Muscle of back (tissue), 13 donors: ENCODE measurements at places on chromosomes 5 and 9.
A peak's percentile ranks its signal among the peaks of the same experiment; 100 is the strongest.

DNA sequence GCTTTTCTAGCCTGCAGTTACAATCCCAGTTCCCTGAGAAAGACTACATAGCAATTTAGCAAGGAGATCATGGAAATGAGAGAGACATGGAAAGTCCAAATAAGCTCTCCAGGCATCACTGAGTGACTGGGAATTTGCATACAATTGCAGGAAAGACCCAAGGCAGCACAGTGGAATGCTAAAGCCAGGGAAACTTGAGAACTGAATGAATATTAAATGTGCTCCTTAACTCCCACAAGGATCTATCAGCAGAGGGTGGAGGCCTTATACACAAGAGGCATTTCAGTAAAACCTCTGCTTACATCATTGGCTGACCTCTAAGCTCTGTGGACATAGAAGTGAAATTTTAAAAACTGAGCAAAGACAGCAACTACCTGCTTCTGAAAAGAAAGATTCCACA lies 355.6 kb upstream of the DAB2 start:
- DNase-seq = no peak

DNA sequence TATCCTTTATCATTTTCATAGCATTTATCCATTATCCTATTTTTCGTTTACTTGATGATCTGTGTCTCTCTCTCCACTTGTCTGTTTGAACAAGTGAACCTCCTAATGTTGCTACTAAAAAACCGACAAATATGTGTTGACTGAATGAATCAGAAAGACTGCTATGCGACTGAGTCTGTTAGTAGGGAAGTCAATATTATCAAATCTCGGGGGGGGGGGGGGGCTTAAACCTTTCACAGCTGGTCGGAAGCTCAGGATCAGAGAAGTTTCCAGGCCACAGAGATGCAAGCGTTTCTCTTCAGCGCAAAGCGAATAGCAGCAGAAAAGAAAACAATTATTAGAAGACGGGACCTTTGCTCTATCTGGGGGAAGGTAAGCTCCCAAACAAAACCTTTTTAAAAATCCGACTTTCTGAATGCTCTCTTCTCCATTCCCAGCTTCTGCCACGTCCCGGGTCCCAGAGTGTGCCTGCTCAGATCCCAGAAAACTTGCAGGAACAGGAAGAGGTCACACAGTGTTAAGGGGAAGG lies 412 bp downstream of the RIOK2 start:
- no peak for DNase-seq

DNA sequence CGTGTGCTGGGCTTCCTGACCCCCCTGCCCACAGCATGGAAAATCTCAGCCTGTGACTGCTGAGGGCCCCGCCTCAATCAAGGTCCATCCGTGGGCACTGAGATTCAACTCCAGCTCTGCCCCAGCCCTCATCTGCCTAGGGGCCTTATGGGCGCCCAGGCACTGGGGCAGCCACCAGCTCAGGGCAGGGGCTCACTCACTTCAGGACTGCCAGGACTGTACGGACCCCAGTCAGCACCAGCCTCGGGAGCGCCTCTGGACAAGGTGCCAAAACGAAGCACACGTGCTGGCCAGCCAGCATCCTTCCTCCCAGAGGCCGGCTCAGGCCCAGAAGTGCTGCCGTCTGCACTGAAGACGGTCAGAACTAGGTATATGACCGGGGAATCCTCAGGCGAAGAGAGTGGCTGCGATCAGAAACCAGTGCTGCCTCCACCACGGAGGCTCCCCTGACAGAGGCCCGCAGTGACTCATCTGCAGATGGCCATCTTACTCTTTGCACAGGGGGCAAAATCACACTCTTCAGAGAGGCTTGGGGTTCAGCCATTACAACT lies 19.6 kb downstream of the CLPTM1L start:
- DNase-seq = no peak

GRCh38 chr5:126610616-126611015 lies 9.9 kb downstream of the PHAX start:
- no peak for DNase-seq

DNA sequence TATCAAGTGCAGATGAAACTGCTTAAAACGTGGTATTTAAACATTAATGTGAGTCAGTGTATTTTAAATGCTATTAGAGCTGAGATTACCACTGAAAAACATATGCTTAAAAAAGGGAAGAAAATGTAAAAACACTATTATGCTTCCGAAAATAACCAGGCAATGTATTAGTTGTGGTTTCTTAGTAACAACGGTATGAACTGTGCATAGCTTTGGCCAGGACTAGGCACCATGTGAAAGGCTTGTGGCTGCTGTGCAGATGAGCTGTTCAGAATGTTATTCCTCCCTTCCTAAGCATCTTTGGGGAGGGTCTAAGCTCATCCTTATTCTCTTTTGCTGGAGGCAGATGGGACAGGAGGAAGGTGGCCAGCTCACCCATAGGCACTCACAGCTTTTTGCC lies 84.9 kb downstream of the NTRK2 start:
- DNase-seq = no peak

- no peak for DNase-seq
Observed at GRCh38 chr9:22138956-22139660, 130.0 kb upstream of the CDKN2B start.

DNA sequence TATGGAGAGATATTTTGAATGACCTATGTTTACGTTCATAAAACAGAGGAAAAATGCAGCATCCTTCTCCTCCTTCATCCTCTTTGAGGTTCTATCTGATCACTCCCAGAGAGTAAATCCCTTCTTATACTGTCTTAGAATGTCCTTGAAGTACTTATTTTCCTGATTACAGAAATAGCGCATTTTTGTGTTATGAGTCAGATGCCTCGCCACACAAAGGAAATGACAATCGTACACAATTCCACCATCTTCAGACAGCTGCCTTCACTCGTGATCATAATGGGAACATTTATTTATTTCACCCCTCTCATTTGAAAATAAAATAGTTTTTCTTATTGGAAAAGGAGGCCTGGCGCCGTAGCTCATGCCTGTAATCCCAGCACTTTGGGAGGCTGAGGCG lies 2.4 kb upstream of the GLT6D1 start:
- DNase-seq = no peak

GRCh38 chr5:175082866-175083590 lies 358.6 kb downstream of the MSX2 start:
- DNase-seq = no peak

DNA sequence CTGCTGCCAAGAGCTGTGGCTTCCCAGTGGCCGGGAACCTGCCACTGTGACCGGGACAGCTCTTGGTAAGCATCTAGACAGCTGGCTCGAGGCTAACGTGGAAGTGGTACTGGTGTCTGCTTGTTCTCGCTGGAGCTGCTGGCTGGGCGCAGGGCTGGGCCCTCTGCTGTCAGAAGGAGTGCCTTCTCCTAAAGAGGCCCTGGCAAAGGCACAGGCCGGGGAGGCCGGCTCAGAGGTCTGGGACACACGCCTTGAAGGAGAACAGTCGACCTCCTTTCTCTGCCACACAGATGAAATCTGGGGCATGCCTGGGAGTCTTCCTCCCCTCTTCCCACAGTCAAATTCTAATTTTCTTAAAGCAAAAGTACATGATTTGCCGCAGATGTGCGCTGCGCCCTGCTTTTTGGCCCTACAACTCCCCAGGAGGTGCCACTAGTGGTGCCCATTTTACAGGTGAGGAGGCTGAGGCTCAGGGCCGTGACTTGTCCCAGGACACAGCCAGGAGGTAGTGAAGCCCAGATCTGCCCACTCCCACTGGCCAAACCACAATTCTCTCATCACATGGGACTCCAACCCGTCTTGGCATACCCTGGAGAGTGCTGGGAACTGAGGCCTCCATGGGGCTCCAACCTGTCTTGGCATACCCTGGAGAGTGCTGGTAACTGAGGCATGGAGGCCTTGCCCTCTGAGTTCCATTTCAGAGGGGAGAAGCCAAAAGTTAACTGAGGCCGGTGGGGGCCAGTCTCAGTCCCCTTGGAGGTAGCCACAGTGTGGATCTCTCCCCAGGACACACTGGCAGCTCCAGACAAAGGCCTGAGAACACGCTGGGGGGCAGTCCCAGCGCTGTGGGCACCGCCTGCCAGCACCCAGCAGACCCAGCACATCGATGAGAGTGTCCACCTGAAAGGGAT lies 12.0 kb upstream of the RXRA start:
- DNase-seq = no peak

GRCh38 chr5:175693741-175694140 lies 35.9 kb downstream of the HRH2 start:
- no peak for DNase-seq

GRCh38 chr5:151151793-151152192 lies 5.8 kb downstream of the ANXA6 start:
- peak; percentile 27 for DNase-seq

GRCh38 chr9:117927354-117927753 lies 223.2 kb downstream of the TLR4 start:
- no peak for DNase-seq

- DNase-seq = no peak
Observed at GRCh38 chr5:149345892-149346222, 558 bp downstream of the GRPEL2 start.

GRCh38 chr9:37293664-37294524 lies 128.6 kb upstream of the GRHPR start:
- peak; percentile 52 for DNase-seq

- DNase-seq = no peak
Observed at GRCh38 chr9:126704157-126704891, 90.6 kb downstream of the LMX1B start.

DNA sequence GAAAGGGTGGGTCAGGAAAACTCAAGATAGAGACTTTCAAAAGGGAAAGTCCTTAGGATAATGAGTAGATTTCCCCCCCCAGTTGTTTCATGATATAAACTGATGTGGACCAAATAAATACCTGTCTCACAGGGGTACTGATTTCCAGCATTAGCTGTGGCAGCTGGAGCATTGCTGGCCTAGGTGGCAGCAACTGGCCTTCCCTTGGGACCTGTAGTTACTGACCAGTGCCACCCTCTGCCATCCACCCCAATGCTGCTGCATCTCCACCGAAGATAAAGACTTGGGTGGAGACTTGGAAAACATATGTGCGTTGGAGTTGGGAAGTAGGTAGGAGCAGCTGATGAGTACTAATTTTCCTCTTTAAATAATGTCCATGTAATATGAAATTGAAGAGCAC lies 71.8 kb downstream of the SYK start:
- DNase-seq = no peak

GRCh38 chr9:108300306-108301287 lies 555.2 kb downstream of the ACTL7B start:
- no peak for DNase-seq

DNA sequence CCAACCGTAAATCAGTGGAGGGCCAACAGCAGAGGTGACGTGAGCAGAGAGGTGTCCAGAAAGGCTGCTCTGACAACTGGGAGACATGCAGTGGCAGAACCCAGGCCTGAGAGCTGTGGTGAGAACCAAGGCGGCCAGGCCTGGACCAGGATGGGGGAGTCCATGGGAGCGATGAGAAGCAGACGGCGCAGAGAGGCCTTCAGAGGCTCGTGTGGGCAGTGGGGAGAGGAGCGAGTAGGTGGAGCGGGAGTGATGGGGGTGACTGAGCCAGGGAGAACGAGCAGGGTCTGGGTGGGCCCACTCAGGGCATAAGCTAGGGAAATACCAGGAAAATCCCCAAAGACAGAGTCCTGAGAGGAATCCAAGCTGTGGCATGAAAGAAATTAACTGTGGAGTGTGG lies 7.9 kb upstream of the IL3 start:
- no peak for DNase-seq

DNA sequence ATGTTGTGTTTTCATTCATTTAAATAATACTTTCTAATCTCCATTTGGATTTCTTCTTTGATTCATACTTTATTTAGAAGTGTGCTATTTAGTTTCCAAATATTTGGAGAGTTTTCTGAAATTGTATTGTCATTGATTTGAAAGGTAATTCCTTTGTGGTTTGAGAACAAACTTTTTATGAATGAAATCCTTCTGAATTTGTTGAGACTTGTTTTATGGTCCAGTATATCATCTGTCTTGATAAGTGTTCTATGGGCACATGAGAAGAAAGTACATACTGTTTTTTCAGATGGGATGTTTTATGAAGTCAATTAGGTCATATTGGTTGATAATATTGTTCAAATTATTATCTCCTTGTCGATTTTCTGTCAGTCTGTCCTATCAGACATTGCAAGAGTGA lies 953.8 kb downstream of the NR2F1-AS1 start:
- DNase-seq = no peak

DNA sequence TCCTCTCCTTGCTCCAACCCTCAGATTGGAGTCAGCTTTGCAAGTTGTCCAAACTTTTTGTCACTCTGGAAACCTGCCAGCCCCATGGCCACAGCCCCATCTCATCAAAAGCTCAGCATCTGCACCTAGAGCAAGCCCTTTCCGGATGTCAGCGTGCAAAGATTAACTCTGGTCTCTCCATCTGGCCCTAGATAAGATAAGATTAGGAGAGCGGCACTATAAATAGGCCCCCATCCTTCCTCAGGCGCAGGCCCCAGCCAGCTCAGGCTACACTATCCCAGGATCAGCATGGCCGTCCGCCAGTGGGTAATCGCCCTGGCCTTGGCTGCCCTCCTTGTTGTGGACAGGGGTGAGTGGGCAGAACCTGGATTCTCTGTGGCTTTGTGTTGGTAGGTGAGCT lies at the start of gene SPINK4:
Gene SPINK4, plus strand, starts transcription at position 247 of the 400 bp plus-strand sequence. Its CDS starts 42 bp downstream, at position 289.
- no peak for DNase-seq
